Lung microvascular endothelial cell (primary cell): ENCODE measurements at places on chromosomes 5 and 9. TPM values are rescaled to one million over a fixed set of nuclear protein-coding genes. Genes with fewer than 3 reads are reported as not detected.

Gene ARL10
- total RNA-seq, result 4.8 and 10.5 TPM in 2 replicates

Gene AGXT2
- not detected in 2 replicates for total RNA-seq

Gene TRIM52
- 2.8 and 7.3 TPM in 2 replicates for total RNA-seq

Gene SLC23A1
- total RNA-seq, result not detected in 2 replicates

Gene HTR1A
- not detected in 2 replicates for total RNA-seq

Gene PIP5K1B
- under 0.01 TPM in 1 of 2 replicates, not detected in the other for total RNA-seq

Gene F2RL1
- 33.9 and 50.6 TPM in 2 replicates for total RNA-seq

Gene PPP1R2B
- total RNA-seq, result 0.22 and 0.40 TPM in 2 replicates

Gene C5orf34
- total RNA-seq, result 1.4 and 2.0 TPM in 2 replicates

Gene CNTFR
- not detected in 2 replicates for total RNA-seq
